ENCODE measurements at places on chromosomes 2 and 18.

DNA sequence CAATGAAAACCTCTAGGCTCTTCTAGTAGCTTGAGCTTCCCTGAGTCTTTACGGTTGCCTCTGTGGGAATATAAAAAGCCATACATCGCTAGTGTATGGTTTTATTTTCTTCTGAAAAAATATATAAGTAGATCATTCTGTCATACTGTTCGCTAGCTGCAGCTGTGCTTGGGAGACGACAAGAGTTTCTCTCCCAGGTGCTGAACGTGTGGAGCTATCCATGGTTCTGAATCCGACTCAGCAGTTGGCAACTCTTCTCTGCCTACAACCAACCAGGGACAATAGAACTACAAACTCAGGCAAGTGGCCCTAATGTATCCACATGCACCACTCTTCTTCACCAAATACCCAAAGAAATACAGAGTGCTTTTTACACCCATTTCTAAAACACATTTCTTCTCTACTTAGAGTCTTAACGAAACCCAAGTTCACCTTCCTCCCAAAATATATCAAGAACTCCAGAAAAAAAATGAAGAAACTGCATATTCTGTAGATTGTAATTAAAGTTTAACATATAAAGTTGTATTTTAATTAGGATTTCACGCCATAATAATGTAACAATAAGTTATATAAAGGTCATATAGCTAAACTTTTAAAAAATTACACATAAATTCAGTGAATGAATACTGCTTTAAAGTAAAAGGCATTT, 2.2 kb upstream of the KCNH7 start:
- DNase-seq = peak; percentile 11

DNA sequence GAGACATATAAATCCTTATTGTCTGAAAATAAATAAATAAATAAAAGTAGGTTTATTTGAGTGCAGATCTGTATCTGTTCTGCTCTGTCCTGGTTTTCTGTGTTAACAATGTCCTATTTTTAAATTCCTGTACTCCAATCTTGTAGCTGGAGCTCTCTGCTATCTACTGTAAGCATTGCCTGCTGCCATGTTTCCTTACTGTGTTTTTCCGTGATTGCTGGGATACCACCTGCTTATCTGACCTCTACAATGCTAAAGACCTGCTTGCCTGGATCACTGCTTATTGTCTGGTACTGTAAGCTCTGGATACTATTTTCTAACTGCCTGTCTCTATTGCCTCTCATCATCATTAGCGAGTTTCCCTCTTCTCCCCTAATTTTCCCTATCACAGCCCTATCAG, 11.6 kb downstream of the PTPN4 start:
- no peak for DNase-seq

GRCh38 chr2:2887772-2888387, 489.7 kb downstream of the EIPR1 start:
- no peak for DNase-seq

GRCh38 chr2:64768491-64769005, 114.8 kb upstream of the SERTAD2 start:
- no peak for DNase-seq

- DNase-seq = no peak
Observed at GRCh38 chr2:159637988-159638501, 21.7 kb upstream of the BAZ2B start.

DNA sequence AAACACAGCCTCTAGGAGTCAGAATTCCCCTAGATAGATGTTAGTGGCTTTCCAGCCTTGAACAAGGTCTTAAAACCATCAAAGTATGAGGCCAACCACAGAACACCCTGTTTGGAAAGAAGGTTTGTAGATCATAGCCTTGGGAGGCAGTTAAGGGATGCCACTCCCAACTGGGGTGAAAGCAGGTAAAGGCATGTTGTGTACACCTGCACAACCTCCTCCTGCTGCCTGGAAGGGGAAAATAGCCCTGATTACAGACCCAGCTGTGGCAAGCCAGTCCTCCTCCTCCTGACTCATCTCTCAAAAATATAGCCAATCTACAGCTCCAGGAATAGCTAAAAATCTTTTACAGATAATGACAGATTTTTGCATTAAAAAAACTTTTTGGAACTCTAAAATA, 108.1 kb downstream of the RBM43 start:
- DNase-seq = no peak

- DNase-seq = peak; percentile 24
Observed at GRCh38 chr2:10136101-10136934, 13.8 kb downstream of the RRM2 start.

DNA sequence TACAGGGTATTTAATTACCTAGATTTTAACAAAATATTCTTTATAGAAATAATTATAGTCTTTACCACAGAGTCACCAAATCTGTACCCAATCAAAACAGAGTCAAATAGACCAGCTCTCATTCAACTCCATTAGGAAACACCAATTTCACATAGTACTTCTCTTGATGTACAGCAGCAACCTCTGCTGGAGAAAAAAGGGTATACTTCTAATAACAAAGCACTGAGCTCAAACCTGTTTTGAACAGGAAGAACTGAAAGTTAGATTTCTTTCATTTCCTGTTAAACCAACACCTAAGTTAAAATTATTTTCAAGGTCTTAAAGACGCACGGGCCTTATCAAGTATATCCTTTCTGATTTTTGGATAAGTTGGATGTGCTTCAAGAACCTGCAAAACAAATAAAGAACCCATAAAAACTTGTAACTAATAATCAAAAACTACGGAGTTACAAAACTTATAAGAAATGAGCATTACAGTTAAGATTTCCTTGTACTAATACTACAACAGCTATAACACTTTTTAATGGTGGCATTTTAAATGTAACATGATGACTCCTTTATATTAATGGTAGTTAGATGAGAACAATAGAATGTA, 79.0 kb downstream of the TTC21B start:
- peak; percentile 40 for DNase-seq

- peak; percentile 74 for DNase-seq
Observed at GRCh38 chr18:36672437-36673344, 156.1 kb downstream of the TPGS2 start.

DNA sequence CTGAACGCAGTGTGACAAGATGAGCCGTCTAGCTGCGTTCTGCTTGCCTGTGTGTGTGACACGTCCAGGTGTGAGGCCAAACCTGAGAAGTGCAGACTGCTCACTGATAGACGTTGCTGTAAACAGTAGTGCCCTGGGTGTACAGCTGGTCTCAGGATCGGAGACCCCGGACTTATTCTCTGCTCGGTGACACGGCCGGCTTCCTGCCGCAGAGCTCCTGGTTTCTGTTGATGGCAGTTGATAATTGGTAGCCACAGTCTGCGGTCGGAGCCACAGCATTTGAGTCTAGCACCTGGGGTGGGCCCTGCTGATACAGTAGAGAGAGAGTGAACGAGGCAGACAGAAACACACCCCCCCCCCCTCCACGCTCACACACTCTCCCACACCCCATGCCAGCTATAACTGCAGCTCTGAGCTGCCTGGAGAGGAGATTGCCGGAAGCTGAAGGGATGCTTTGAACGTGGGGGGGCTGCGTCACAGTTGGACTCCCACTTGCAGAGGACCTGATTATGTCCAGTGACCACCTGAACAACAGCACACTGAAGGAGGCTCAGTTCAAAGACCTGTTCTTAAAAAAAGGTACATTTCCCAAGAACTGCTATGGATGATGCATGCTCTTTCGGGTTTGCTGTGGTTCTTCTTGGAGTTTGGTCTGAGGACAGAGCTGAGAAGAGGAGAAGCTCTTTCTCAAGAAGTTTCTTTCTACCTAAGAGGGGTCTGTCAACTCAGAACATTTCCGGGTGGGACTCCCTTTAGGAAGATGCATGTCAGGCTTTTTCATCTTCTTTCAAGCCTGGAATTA, 114.0 kb downstream of the FAM210A start:
- peak; percentile 34 for DNase-seq

GRCh38 chr2:164763431-164763830, 78.2 kb downstream of the COBLL1 start:
- no peak for DNase-seq

- no peak for DNase-seq
Observed at GRCh38 chr18:51337406-51337805, 139.9 kb upstream of the MEX3C start.

GRCh38 chr2:6975988-6976387, 58.8 kb downstream of the RNF144A start:
- DNase-seq = no peak

DNA sequence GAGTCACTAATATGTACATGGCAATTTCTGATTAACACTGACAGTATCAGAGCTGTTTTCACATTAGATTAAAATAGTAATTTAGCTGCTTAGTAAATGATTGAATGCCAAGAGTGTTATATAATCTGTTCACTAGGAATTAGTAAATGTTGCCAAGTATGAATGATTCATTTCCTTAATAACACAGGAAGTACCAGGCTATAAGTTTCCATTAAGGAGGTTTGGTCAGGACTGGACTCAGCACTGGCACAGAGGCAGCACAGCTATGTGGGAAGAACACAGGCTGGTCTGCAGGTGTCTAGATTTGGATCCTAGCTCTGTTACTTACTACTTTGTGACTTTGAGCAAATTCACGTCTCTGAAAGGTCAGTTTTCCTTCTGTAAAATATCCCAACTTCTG, 97.2 kb downstream of the TDRD15 start:
- no peak for DNase-seq

DNA sequence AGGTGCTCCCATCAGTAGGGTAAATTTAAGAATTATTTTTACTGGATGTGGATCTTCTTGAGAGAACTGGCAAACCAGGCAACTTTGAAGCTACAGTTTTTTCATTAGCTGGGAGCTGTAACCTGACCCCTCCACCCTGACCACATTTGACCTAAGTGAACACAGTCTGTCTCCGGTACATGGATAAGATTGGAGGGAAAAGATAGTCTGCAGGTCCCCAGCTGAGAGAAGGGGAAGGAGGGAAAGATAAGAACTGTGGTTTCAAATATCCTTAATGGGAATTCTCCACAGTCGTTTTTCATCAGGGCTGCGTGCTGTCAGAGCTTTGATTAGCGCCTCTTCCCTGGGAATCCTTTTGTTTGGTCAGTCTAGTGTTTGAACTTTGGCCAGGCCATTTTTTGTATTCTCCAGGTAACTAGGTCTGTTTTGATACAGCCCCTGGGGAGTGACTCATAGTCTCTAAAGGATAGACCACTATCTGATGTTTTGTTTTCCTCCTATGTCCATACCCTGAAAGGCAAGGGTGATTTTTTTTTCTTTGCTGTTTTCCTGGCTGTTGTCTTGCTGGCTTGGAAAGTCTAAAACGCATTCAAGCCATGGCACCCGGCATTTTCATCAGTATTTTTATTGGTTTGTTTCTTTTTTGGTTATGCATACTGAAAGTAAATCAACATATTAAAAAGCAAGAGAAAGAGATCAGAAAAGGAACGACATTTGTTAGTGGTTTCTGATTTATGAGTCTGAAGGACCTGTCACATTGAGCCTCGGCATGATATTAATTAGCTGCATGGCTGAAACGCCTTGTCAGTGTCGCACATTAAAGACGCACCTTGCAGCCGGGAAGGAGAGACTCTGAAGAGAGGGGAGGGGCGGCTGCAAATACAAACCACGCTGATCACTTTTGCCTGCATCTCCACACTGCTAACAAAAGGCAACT, 183.4 kb upstream of the FN1 start:
- peak; percentile 96 for DNase-seq

DNA sequence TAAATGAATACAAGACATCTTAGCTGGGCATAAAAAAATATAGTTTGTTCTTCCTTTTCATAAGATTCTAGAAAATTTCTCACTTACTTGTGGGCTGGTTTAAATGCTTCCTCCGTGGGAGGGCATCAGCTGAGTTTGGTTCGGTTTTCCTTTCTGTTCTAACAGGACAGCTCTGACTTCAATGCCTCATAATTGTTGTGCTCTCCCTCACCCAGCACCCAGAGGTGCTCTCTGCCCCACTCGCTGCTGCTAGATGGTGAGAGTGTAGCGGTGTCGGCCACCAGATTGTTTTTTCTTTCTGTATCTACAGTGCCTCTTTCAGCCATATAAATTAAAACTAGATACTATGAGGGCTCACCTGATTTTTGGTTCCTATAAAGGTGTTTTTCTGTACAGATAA, 407.2 kb upstream of the CDH7 start:
- no peak for DNase-seq

DNA sequence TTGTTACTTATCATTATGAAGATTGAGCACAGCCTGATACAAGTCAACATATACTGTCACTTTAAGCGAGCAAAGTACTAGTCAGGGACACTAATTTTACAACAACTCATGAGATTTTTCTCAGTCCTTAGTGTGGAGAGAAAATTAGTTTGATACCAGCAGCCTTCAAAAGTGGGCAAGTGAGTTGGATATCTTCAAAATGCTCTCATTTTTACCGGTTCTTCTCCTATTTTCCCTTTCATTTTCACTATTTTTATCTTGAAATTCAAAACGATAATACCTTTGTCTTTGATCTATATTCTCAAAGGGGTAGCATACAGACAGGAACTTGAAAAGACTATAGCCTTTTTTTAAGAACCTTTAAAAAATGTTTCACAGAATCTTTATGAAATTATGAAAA, 52.0 kb upstream of the UBXN4 start:
- DNase-seq = no peak

DNA sequence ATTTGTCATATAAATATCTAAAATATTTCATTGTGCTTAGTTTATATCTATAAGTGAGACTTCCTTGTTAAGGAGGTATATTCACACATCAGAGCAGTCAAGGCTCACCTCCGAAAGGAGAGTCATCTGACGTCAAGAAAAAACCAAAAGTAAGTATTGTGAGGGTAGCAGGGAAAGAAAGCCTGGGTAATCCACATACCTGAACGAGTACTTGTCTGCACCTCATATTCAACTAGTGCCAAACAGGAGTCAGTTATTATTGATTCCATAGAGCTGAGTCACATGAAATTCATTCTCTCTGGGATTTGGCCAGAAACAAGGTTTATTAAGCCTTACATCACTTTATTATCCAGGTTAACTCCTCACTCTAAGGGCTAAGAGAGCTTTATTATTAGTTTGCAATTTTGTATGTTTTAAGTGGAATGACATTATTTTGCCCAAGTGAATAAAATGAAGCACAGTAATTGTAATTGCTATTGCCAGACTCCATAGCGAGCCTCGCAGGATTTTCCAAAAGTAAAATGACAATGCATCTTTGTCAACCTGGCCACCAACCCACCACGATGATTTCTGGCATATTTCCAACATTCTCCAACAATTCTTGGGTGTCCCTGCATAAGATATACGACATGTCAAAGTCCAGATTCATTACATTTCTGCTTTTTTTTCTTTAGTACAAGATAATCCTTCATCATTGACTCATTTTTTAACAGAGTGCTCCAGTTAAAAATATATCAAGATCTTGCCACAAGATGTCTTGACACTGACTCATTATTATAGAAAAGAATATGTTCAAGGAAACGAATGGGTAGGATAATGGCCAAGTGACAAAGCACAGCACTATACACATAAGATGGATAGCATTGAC, 1210.4 kb upstream of the ACVR2A start:
- DNase-seq = no peak

DNA sequence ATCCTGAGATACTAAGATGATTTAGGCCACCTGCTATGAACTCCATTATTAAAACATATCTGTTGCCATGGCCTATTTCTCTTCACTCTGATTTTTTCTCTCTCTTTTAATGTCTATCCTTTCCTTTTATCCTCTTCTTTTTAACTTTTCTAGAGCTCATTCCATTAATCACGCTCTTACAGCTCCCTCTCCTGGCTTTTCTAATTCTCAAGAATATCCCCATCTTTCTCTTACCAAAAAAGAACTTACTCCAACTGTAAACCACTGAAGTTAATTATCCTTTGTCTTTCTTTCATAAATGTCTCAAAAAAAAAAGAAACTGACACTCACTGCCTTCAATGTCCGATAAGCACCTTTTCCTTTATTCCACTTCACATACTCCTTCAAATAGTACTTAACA, 7.9 kb downstream of the PPP3R1 start:
- DNase-seq = peak; percentile 6
